ENCODE measurements at places on chromosomes 2 and 18.
A peak's percentile ranks its signal among the peaks of the same experiment; 100 is the strongest.

GRCh38 chr18:8462651-8463185, 146.5 kb upstream of the RAB12 start:
- DNase-seq: no peak

DNA sequence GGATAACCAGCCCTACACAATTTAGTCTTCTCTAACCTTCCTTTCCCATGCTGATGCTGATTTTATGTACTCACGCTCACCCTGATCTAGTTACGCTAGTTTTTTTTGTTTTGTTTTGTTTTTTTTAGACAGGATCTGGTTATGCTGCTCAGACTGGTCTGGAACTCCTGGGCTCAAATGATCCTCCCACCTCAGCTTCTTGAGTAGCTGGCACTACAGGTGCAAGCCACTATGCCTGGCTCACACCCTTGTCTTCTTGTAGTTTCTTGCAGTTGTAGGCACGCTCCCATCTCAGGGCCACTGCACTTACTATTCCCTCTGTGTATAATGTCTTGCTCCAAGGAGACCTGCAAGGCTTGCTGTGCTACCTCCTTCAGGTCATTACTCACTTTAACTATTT, 6.2 kb downstream of the PELI1 start:
- no peak for DNase-seq

- DNase-seq: peak; percentile 28
These were observed 242.6 kb downstream of the SLC4A3 start for GRCh38 chr2:219870041-219870440.

DNA sequence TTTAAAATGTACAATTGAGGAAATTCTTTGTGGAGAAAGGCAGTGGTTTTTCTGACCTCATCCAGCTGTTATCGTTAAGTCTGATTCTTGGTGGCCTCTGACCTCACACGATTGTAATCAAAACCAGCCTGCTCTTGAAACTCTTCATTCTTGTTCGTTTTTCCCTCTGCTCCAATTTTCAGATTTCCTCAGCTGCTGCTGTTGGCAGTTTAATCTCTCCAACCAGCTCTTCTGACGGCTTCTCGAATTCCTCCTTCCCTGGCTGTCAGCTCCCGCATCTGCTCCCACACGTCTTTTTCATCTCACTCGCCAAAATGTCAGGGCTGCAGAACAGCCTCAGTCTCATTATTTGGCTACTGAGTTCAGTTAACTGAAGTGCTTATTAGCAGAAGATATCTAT, 136.1 kb downstream of the DCDC2C start:
- DNase-seq: peak; percentile 10

DNA sequence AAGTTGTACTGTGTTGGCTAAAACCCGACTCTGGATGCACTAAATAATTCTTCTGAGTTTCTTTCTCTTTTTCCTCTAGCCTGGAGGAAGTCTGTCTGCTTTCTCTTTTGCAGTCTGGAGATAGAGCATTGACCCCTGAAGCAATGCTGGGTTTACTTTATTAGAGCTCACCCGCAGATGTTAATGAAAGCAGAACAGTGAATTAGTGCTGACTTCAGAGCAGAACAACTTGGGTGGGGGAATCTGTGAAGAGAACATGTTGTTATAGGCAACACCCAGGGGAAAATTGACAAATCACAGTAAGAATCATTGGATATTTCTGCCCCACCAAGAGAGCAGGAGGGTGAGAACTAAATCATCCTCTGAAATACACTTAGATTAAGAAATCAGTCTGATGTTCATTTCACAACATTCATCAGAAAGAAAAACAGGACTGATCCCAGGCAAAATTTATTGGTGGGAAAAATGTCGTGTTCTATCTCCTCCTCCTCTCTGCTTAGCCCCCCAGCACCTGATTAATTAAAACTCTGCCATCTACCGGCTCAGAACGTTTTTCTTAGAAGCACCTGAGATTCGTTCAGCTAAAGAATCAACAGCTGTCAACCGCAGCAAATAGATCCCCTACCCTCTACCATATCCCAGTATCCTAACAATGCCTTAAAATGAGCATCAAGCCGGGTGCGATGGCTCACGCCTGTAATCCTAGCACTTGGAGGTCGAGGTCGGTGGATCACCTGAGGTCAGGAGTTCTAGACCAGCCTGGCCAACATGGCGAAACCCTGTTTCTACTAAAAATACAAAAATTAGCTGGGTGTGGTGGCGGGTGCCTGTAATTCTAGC, 165.1 kb downstream of the FMNL2 start:
- DNase-seq: peak; percentile 93

DNA sequence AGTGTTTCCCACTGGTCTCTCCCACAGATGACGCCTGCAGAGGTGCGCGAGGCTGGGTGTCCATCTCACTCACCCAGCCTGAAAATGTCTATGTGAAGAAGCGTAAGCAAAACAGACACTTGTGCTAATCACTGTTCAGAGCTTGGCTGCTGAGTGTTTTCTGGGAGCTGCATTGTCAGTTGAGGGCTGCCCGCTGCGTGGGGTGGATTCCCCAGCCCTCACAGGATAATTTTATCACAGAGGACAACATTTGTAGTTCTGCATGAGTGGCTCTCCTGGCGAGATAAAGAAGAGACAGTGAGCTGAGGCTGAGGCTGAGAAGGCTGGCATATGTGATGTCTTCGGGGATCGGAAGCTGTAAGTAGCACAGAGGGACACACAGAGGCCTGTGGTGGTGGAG, 16.2 kb upstream of the CAPN13 start:
- DNase-seq: no peak

- DNase-seq: peak; percentile 44
These were observed 88.6 kb downstream of the LIPG start for GRCh38 chr18:49650426-49650891.

- no peak for DNase-seq
These were observed 101.9 kb downstream of the COL3A1 start for GRCh38 chr2:189076120-189076519.

GRCh38 chr2:15187702-15188101, 373.4 kb downstream of the NBAS start:
- DNase-seq: no peak

DNA sequence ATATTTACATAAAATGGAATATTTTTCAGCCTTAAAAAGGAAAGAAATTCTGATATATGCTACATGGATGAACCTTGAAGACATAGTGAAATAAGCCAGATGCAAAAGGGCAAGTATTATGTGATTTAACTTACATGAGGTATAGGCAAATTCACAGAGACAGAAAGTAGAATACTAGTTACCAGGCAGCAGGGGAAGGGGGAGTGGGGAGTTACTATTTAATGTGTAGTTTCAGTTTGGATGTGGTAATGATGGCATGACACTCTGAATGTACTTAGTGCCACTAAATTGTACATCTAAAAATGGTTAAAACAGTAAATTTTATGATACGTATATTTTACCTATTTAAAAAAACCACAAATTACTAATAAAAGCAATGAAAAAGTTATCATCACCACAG, 12.1 kb downstream of the METTL4 start:
- no peak for DNase-seq

GRCh38 chr2:178208817-178209216, 14.5 kb downstream of the OSBPL6 start:
- peak; percentile 35 for DNase-seq

- DNase-seq: peak; percentile 75
These were observed 1957.7 kb upstream of the CELF4 start for GRCh38 chr18:39523281-39523680.
